ENCODE measurements at places on chromosomes 4 and X.
A peak's percentile ranks its signal among the peaks of the same experiment; 100 is the strongest.

DNA sequence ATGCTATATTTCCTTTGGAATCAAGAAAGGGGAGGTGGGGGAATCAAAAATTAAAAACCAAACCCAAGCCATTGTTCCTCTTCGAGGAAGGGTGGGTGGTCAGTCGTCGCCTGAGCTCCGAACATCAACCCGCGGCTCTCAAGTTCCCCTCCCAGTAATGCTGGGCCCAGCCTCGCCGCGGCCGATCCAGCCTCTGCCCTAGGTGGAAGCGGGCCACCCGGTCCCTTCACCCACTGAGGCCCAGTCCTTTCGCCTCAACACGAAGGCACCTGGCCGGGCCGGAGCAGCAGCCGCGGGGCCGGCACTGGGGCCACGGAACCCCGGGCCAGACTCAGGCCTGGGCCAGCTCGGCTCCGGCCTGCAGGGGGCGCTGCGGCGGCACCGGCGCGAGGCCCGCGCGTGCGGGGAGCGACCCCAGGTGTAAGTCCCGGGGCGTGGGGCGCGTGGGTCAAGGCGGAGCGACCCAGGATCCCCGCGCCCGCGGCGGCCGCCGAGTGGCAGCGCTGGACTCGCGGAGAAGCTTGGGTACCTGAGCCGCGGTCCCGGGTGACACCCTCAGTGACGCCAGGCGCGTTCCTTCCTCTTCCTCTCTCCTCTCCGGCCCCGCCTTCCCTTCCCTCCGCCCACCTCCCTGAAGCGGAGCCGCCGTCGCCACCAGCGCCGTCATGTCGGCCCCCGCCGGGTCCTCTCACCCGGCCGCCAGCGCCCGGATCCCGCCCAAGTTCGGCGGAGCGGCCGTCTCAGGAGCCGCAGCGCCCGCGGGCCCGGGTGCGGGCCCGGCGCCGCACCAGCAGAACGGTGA is at the start of gene SEC24B:
TSS of gene SEC24B (plus strand) at position 611 of the 802 bp plus-strand sequence. CDS start at position 666, 55 bp downstream.
- DNase-seq, result peak; percentile 46

- DNase-seq, result no peak
Observed at GRCh38 chr4:80307774-80308465, 27.6 kb upstream of the CFAP299 start.

DNA sequence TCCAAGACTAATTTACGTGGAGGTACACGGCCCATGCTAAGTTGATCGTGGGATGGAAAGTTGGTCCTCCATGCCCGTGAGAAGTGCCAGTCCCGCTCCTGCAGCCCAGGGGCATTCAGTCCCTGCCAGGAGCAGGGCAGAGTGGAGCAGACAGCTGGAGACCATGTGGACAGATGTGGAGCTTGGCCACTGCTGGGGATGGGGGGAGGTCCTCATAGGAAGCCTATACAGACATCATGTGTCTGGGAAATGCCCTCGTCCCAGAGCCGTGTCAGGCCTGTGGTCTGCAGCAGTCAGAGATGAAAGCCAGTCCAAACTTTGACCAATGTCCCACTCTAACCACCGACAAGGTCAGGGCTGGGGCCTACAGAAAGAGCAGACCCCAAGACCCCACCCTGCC is 118.4 kb downstream of the CPZ start:
- no peak for DNase-seq

DNA sequence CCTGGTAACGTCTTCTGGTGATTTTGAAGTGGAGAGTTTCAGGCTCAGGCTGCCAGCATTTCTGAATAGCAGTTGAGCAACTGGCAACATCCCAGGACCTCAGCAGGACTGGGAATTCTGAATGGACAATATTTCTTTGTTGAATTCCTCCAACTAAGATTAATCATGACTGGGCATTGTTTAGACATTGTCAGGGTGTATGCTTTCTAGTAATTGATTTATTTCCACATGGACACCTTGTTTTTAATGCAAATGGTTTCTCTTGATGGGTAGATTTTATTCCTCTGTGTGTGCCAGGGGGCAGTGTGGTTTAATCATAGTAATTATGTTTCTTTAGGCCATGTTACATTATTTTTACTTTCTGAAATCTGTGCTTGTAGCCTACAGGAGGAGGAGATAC is 1004.7 kb upstream of the LCORL start:
- no peak for DNase-seq

DNA sequence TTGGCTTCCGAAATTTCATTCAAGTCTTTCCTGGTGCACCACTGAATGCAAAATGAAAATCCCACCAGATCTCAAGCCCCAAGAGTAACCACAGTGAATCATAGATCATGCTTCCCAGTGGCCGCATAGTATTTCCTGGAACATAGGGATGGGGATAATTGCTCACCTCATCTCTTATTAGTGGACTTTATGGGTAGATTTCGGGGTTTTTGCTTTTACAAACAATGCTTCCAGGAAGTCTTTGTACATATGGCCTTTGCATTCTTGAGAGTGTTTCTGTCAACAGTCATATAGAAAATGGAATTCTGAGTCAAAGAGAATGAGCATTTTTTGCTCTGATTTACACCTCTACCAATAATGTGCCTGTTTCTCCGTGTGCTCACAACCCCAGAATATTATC is 53.4 kb downstream of the PPEF2 start:
- DNase-seq, result no peak

- no peak for DNase-seq
Observed at GRCh38 chr4:162586266-162586665, 422.5 kb upstream of the FSTL5 start.

DNA sequence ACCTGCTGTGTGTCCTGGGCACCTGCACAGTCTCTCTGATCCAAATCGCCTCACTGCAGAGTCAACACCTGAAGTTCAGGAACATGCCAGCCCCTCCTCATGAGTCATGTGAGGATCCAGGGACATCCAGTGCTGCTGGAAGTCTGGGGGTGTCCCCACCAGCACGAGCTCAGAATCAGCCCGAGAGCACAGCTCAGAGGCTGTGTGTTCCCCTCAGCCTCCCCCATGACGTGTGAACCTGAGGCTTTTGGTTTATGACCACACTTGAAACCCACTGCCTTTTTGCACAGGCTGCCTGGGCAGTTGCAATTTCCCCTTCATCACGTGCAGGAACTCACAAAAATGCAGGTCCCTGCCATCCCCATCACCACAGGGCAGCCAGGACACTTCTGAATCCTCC is 47.1 kb downstream of the PPP2R2C start:
- DNase-seq, result no peak

GRCh38 chrX:118853596-118853995 is 30.0 kb downstream of the ZCCHC12 start:
- no peak for DNase-seq

- no peak for DNase-seq
Observed at GRCh38 chr4:3630598-3631543, 98.6 kb upstream of the LRPAP1 start.

DNA sequence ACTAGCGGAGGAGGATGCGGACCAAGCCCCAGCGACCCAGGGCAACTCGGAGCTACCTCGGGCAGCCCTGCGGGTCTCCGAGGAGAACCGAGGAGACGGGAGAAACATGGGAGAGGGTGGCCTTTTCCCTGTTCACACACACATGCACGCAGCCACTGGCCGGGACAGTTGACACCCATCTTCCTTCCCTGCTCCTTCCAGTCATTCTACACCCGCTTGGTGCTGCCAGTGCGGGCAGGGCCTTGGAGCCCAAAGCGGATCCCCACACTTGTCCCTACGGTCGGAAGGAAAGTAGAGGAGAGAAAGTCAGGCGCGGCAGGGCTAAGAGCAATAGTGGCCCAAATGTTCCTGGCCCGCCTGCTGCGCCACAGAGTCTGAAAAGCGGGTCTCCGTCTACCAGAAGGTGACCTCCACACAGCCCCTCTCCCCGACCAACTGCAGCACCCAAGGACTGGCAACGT is 1.1 kb upstream of the PPP3CA start:
- no peak for DNase-seq

DNA sequence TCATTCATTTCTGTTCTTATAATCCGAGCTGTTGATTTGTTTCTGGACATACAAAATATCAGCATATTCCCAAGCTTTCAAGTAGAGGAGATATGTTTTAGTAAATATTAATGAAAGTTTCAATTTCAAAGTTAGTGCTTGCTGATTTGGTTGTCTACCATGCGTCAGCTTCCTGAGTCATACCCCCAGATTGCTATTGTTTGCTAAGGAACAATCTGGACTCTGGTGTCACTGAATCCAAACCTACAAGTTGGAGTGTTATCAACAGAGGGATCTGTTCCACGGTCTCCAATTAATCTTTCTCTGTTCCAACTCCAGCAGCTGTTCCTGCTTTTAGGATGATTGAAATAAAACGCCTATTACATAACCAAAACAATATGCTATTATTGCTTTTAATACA is 96.1 kb upstream of the FAM9A start:
- DNase-seq, result no peak

DNA sequence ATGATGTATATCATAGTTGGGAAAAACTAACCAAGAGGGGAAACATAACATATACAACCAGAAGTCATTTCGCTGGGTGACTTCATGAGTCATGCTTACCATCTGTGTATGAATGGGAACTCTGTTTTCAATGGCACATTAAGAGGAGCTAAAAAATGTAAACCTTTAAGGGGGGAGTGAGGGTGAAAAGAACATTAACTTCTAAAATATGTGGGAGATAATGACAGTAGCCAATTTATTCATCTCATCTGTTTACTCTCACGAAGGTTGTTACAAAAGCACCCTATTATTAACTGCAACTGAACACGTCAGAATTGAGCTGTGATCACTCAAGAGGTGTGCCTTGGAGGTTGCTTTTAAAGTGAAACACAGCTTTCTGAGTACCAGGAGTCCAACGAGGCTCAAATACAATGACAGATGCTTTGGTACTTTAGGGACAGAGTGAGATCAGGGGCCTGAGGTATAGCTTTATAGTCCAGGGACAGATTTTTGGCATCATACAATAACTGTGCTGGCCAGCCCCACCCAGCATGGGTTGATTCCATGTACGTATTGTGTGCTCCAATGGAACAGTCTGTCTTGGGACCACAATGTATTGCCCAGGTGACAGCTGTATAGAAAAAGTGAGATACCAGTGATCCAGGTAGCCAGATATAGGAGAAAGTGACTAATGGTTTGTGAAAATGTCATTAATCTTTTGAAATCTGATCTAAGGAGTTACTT is 107.3 kb downstream of the AMMECR1 start:
- peak; percentile 28 for DNase-seq

GRCh38 chrX:25066131-25066530 is 50.4 kb upstream of the ARX start:
- no peak for DNase-seq

- peak; percentile 1 for DNase-seq
Observed at GRCh38 chrX:33989936-33990335, 142.2 kb downstream of the FAM47A start.

- no peak for DNase-seq
Observed at GRCh38 chr4:139676913-139677585, 11.4 kb downstream of the MGST2 start.

DNA sequence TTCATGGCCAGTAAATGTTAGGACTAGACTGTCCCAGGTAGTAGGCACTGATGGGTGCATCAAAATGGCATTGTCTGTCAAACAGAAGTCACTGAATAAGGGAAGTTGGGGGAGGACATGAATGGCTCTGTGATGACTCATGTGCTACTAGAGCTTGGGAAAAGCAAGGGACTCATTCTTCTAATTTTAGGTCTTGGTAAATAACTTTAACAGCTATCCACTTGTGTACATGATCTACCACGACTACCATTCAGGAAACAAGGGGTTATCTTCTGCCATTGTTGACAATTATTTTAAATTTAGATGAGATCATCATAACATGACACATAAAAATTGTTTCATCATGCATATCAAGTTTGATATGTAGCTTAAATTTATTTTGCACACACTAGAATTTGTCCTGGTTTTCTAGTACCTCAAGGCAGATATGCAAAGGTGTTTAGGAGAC is 6.3 kb downstream of the AREG start:
- no peak for DNase-seq

DNA sequence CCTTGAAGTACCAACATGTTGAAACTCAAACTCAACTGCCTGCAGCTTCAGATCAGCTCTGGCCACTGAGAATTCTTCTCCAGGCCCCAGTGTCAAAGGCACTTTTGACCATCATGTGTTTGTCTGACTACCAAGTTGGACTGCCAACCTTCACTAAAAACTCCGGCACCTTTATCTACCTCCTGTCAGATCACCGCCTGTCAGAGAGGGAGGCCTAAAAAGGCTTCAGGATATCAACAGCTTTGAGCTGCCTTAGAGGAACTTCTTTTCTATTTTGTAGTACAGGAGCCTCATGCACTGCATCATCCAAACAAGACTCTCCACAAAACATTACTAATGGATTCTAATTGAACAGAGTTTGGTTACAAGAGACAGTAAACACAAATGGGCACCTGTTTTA is 2.8 kb downstream of the ACSL1 start:
- DNase-seq, result no peak

DNA sequence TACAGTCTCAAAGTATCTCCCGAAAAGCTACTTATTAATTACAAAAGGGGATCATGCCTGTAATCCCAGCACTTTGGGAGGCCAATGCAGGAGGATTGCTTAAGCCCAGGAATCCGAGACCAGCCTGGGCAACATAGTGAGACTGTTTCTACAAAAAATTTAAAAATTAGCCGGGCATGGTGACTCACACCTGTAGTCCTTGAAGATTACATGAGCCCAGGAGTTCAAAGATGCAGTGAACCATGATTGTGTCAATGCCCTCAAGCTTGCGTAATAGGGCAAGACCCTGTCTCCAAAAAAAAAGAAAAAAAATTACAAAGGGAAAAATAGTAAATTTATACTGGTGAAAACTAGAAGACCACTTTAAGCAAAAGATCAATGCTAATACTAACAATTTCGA is 3.3 kb upstream of the PORCN start:
- DNase-seq, result no peak

GRCh38 chr4:94208266-94208665 is 601 bp downstream of the SMARCAD1 start:
- DNase-seq, result no peak

GRCh38 chr4:169985881-169986280 is 40.3 kb downstream of the MFAP3L start:
- DNase-seq, result no peak

DNA sequence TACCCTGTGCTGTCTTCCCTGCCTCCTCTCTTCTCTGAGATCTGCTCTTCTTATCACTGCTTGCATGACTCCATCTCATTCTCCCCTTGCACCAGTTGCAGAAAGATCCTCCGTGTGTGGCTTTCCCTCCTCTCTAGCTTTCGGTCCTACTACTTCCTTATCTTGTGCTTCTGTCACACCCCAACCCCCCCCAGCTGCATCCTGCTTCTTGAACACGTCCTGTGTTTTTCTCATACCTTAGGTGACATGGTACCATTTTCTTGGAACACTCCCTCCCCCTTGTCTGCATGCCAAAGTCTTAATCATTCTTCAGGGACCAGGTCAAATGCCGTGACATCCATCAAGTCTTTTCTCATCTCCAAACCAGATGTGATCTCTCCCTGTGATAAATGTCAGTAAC is 46.4 kb downstream of the FHL1 start:
- DNase-seq, result no peak

GRCh38 chr4:20297783-20298182 is 46.1 kb downstream of the SLIT2 start:
- DNase-seq, result no peak
